ENCODE measurements at places on chromosomes 11 and 22. TPM values are rescaled to one million over a fixed set of nuclear protein-coding genes. Genes with fewer than 3 reads are reported as not detected.

The GLB1L2 gene
- 6.0 TPM for total RNA-seq

GRCh38 chr22:31538815-31539214 is 42.5 kb downstream of the SFI1 start:
- H3K4me1 ChIP-seq = peaks cover 57% of the 10 kb centered on the region
- no peaks in the 10 kb centered on the region for H3K27me3 ChIP-seq
- H3K27ac ChIP-seq = peak overlapping the region; percentile 97

The IRAG1 gene
- not detected for total RNA-seq

GRCh38 chr22:48712558-48713271 is 1115.0 kb downstream of the BRD1 start:
- H3K36me3 ChIP-seq = no peaks in the 10 kb centered on the region
- DNase-seq = no peak
- H3K4me1 ChIP-seq = no peaks in the 10 kb centered on the region
- no peak overlapping the region for H3K4me3 ChIP-seq
- peaks cover 6% of the 10 kb centered on the region for H3K27me3 ChIP-seq
- no peak overlapping the region for H3K27ac ChIP-seq

DNA sequence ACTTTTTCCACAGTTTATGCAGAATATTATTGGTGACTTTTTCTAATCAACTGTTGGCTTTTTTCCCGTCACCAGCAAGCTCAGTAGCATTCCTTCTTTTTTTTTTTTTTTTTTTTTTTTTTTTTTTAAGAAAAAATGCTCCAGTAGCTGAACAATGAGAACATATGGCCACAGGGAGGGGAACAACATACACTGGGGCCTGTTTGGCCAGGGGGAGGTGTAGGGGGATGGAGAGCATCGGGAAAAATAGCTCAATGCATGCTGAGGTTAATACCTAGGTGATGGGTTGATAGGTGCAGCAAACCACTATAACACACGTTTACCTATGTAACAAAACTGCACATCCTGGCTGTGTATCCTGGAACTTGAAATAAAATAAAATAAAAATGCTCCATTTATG is 82.5 kb downstream of the ARHGAP42 start:
- no peak overlapping the region for H3K27ac ChIP-seq
- H3K4me3 ChIP-seq = no peak overlapping the region
- H3K27me3 ChIP-seq = peaks cover 2% of the 10 kb centered on the region
- no peaks in the 10 kb centered on the region for H3K4me1 ChIP-seq
- DNase-seq = no peak

The TREH gene
- not detected for total RNA-seq

The PRSS23 gene
- total RNA-seq = 2.3 TPM

GRCh38 chr22:42983470-42983869 is 31.5 kb downstream of the PACSIN2 start:
- no peaks in the 10 kb centered on the region for H3K27me3 ChIP-seq
- peaks cover 20% of the 10 kb centered on the region for H3K4me1 ChIP-seq
- no peak overlapping the region for H3K4me3 ChIP-seq
- DNase-seq = no peak

- H3K36me3 ChIP-seq = peaks cover 2% of the 10 kb centered on the region
- H3K27me3 ChIP-seq = peaks cover 3% of the 10 kb centered on the region
- no peak overlapping the region for H3K4me3 ChIP-seq
These were observed 3.0 kb downstream of the JAM3 start for GRCh38 chr11:134071766-134072402.

Measured in activated CD8-positive, alpha-beta T cell treated with anti-CD3 and anti-CD28 coated beads for 36 hours (primary cell).